ENCODE measurements at places on chromosomes 1 and 21.

DNA sequence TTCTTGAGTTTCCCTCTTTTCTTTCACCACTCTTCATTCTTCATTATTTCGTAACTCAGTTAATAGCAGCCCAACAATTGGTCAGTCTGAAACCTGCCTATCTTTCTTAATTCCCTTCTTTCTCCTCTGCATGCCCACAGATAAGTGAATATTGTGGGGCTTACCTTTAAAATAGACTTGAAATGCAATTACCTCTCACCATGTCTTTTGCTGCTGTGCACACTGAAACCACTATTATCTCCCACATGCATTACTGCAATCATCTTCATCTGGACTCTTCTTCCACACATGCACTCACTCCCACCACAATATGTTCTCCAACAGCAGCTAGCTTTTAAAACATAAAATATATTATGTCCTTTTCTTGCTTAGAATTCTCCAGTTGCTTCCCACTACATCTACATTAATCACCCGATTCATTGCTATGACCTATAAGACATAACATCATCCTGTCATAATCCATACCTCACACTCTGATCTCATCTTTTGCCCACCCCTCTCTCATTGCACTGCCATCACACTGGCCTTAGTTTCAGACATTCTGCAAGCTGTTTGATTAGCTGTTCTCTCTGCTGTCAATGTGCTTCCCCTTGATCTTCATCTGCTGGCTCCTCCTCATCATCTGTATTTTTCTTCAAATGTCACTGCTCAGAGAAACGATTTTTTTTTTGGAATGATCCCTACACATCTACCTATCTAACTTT lies 304.8 kb downstream of the PTPRC start:
- DNase-seq, result no peak

DNA sequence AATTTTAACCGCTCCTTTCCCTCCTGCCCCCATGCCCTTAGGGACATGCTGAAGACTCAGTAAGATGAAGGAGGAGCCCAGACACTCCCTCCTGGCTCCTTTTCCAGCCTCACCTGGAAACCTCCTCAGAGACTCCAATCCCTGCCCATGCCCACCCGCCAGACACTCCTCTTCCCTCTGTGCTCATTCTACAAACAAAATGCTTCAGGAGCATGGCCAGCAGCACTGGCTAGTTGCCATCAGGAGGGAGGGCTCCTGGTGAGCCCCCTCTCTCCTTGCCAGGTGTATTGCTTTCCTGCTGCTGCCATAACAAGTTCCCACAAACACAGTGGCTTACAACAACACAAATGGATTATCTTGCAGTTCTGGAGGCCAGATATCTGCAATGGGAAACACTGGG lies 126.1 kb downstream of the PSMG1 start:
- no peak for DNase-seq

DNA sequence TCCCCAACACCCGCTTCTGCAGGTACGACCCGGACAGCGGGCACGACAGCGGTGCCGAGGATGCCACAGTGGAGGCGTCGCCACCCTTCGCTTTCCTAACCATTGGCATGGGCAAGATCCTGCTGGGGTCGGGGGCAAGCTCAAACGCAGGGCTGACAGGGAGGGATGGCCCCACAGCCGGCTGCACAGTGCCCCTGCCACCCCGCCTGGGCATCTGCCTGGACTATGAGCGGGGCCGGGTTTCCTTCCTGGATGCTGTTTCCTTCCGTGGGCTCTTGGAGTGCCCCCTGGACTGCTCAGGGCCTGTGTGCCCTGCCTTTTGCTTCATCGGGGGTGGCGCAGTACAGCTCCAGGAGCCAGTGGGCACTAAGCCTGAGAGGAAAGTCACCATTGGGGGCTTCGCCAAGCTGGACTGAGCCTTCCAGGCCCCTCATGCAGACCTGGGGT lies 10.1 kb downstream of the TRIM46 start:
- DNase-seq, result no peak

DNA sequence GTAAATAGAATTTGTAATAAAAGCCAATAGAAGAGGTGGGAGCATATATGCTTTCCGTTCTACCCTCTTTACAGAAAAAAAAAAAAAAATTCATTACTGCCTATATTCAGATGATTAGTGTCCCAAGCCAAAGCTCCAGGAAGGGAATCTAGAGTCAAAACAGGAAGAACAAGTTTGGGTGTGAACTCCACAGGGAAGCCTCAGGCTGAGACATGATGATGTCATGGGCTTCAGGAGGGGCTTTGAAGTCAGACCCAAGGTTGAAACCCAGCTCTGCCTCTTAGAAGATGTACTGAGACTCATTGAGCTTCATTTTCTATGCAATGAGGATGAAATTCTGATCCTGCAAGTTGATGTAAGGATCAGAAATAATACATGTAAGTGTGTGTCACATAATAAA lies 250.0 kb upstream of the ADGRL2 start:
- DNase-seq, result no peak

GRCh38 chr1:150102986-150103385 lies 35.4 kb downstream of the VPS45 start:
- no peak for DNase-seq

DNA sequence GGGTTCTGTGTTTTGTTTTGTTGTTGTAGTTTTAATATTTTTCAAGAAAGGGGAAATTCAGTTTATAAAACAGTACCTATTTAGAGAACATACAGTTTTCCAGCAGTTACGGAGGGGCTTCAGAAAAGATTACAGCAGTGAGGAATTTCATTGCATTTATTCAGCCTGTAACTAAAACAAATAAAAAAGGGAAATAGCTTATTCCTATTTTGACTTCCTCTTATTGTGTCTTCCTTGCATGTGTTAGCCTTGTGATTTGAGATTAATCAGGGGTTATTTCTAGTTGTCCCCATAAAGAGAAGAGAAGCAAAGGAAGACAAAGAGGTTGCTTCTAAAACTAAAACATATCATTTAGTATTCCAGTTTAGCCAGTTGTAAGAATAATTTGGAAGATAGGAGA lies 35.0 kb downstream of the CTTNBP2NL start:
- no peak for DNase-seq

DNA sequence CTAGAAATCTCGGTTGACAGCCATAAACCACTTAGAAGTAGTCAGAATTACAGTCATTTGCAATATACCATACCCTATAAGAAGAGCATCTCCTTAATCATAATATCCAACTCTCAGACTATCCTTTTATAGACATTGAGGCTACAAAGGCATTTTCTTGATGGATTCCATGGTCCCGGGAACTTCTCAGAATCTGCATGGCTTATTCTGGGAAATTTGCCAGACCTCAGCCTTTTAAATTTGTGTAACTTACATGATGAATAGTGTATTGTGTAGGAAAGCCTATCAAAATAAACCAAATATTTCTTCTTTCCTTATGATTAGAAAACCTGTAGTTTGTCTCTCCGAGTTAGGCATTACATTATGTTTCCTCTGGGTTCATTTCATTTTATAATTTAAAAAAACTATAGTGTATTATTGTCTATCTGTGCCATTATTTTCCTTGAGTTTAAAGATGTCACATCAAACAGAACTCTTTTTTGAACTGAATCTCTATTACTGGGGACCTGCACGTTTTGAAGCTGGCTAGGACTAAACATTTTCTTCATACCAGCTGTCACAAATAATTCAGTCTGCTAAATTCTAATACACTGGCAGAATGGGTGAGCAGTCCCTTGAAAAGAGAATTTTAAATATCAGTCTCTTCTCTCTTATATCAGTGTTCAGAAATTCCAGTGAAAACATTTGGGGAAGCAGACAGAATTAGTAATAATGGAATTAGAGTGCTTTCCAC lies 102.9 kb downstream of the GABPA start:
- DNase-seq, result no peak

GRCh38 chr1:239185245-239185619 lies 201.1 kb upstream of the CHRM3 start:
- no peak for DNase-seq

- no peak for DNase-seq
Observed at GRCh38 chr1:32539584-32540571, 651 bp downstream of the ZBTB8A start.

GRCh38 chr1:201266774-201267173 lies 16.5 kb upstream of the PKP1 start:
- DNase-seq, result peak; percentile 87

- no peak for DNase-seq
Observed at GRCh38 chr1:233412812-233413211, 85.3 kb downstream of the MAP3K21 start.

DNA sequence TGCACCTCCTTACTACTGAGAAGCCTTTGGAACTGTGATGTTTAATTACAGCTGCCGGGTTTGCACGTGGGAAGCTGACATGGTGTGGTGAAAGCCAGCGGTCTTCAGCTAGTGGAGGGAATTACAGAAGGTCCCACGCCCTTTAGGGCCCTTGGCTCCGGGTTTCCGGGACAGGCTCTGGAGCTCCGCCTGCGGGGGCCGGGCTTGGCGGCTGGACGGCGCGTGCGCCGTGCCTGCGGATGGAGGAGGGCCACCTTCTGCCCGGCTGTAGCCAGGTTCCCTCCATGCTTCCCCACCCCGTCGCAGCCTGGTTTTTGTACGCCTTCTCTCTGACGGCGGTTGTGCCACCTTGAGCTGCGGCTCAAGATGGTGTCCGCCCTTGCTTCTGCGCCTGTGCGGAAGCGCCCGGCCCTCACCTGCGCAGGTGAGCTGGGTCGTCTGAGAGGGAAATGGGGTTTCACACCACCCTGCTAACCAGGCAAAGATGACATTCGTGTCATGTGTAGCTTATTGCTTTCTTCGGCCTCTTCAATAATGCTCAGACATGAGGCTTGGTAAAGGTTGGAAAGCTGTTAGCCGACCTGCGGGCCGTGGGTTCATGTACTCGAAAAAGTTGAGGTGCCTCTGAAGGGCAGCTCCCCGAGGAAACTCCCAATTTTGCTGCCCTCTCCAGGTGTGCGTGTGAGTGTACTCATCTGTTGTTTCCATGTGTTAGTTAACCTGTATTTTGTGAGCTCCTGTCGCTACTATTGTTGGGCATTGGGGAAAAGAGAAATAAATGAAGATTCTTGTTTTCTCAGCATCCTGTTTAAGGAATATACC lies 36.6 kb upstream of the OPRD1 start:
- no peak for DNase-seq

DNA sequence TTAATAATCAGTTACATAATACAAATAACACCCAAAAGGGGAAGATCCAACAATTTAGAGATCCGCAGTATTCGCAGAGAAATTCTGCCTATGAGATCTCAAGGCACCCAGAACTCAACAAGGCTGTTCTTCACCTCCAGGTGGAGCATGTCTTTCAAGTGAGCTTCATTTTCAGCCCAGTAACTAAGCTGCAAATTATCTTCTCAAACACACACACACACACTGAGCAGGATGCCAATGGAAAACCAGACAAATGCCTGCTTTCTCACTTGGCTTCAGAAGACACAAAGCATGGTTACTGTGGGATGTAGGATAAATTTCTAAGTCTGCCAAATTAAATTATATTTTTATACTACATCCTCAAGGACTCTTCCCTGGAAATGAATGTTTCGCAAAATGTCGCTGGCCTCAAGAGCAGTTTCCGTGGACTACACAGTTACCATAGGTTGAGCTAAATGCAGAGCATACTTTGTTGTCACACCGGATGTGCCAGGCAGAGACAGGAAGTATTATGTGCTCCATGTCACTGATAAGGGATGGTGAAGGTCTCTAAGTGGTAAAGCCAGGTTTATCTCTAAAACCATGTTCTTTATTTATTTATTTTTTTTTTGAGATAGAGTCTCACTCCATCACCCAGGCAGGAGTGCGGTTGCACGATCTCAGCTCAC lies 30.3 kb downstream of the UBR4 start:
- DNase-seq, result no peak

GRCh38 chr1:64343105-64343822 lies 126.7 kb upstream of the CACHD1 start:
- DNase-seq, result no peak

DNA sequence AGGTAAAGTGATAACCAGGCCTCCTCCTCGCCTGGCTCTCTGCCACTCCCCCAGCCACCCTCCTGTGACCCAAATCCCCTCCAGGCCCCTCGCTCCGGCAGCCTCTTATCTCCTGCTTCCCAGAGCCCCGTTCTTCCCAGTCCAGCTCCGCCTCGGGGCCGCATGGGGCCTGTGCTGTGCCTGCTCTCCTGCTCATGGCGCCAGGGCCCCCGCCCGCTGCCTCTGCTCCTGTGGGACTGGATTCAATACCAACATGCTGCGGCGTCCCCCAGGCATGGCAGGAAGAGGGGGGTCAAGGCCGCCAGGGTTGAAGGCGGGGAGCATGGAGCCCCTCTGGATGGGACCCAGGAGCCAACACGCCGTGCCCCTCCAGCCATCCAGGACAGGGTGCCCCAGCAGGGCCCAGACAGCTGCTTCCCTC lies 213.0 kb upstream of the VAMP3 start:
- no peak for DNase-seq

GRCh38 chr21:34962136-34962535 lies 87.0 kb downstream of the RUNX1 start:
- DNase-seq, result no peak

GRCh38 chr1:70685300-70686286 lies 274.5 kb downstream of the CTH start:
- peak; percentile 38 for DNase-seq

- peak; percentile 35 for DNase-seq
Observed at GRCh38 chr1:212967801-212968200, 17.5 kb downstream of the VASH2 start.

DNA sequence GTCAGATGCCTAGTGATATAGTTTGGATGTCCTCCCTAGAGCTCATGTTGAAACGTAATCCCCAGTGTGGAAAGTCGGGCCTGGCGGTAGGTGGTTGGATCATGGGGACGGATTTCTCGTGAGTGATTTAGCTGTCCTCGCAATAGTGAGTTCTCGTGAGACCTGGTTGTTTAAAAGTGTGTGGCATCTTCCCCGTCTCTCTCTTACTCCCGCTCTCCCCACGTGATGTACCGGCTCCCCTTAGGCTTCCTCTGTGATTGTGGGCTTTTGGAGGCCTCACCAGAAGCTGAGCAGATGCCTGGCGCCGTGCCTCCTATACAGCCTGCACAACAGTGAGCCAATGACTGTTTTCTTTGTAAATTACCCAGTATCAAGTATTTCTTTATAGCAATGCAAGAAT lies 264.5 kb downstream of the TTLL7 start:
- DNase-seq, result no peak

GRCh38 chr1:185969028-185969427 lies 234.8 kb downstream of the HMCN1 start:
- DNase-seq, result no peak

GRCh38 chr1:239204401-239204800 lies 182.0 kb upstream of the CHRM3 start:
- DNase-seq, result no peak

- peak; percentile 25 for DNase-seq
Observed at GRCh38 chr1:35377555-35377954, 109.0 kb downstream of the ZMYM4 start.
